ENCODE measurements at places on chromosomes 5 and 9.

DNA sequence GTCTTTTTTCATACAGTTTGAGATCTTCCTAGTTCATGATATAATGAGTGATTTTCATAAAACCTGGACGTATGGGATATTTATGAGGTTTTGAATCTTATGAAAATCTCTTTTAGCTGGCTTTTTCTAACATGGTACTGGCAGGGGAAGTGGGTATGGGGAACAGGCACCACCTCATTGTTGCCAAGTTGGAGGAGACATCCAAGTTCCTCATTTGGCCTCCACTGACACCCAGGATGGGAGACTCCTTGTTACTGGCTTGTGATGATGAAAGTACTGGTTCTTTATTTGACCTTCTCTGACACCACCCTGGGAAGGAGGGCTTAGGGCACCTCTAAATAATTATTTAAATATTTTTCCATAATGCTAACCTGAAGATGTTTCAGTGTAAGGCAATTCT, 4.0 kb upstream of the TNPO1 start:
- no peak for DNase-seq

DNA sequence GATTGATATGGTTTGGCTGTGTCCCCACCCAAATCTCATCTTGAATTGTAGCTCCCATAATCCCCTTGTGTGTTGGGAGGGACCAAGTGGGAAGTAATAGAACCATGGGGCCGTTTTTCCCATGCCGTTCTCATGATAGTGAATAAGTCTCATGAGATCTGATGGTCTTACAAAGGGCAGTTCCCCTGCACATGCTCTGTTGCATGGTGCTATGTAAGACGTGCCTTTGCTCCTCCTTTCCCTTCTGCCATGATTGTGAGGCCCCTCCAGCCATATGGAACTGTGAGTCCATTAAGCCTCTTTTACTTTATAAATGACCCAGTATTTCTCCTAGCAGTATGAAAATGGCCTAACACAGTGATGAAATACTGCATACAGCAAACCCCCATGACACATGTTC, 84.8 kb upstream of the SELENOP start:
- no peak for DNase-seq

DNA sequence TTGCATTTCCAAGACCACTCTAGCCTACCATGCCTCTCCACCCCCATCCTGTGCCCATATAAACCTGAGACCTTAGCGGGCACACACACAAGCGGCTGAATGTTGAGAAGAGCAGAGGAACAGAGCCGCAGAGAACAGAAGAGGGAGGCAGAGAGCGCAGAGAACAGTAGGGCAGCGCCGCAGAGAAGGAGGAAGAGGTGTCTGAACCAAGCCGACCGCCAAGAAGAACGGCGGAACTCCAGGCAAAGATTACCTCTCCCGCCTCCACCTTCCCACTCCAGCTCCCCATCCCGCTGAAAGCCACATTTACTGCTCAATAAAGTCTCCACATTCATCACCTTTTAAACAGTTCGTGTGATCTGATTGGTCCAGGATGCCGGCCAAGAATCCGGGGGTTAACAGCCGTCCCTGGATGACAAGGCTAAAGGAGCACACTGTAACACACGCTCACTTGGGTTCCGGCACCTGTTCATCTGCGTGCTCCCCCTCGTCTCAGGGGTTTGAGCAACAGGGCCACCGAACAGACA, 33.2 kb downstream of the GRIN3A start:
- DNase-seq: no peak

- DNase-seq: no peak
Measured at GRCh38 chr9:85514256-85514655, 227.5 kb downstream of the AGTPBP1 start.

DNA sequence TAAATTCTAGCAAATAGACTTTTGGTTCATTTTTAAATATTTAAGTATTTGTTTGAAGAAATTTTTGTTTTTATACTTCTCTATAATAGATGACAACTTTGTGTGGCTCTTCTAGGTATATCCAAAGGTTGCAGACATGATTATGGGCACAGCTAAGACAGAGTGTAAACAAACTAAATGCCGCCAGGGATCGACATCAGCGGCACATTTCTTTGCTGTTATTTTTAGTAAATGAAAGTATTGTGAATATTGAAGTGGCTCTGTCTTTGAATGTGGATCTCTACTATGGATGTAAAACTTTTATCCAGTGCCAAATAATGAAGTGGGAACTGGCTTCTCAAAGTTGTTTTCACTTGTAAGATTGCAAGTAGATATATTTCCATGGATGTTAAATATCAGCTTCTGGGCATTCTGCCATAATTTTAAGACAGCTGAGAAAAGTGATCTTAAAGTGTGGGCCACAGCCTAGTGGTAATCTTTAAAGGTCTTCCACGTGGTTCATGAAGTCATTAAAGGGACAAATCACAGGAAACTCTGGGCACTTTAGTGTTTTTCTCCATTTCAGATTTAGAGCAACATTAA, 589.9 kb downstream of the ZNF608 start:
- DNase-seq: no peak

DNA sequence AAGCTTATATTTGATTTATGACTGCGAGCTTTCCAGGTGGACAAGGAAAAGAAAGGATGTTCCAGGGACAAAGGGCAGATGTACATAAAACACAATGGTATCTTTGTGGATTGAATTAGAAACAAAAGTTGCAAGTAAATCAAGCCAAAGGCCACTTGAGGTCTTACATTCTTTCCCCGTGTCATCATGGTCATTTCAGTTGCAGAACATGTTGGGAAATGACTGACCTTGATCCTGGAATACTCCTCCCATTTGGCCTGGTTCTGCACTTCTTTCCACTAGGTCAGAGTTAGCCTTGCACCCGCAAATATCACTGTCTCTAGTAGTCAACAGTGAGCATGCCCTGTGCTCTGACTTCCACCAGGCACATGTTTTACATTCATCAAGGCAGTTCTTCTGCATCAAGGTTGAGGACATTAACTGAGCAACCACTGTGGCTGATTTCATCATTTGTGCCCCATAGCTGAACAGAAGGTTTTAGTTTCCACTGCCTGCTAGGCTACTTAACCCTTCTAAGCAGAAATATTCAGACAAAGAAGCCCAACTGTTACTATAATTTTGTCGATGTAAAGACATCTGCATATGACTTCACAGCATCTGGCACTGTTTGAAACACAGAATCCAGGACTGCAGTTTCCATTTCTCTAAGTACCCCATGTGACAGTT, 1161.7 kb upstream of the DMAC1 start:
- DNase-seq: no peak

DNA sequence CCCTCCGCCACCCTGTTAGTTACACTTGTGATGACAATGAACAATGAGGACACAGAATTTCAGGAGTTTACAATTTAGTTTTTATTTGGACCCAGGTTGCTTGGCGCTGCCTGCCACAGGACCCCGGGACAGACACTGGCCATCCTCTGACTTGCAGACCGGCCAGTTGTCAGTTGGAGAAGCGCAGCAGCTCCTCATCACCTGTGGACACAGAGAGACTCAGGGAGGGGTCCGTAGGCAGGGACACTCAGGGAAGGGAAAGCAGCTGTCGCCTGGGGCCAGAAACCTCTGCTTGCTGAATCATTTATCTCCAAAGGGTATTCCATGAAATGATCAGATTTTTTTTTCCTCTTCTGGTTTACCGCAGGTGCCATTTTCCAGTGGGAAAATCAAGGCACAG, 18.0 kb downstream of the AMBP start:
- no peak for DNase-seq

DNA sequence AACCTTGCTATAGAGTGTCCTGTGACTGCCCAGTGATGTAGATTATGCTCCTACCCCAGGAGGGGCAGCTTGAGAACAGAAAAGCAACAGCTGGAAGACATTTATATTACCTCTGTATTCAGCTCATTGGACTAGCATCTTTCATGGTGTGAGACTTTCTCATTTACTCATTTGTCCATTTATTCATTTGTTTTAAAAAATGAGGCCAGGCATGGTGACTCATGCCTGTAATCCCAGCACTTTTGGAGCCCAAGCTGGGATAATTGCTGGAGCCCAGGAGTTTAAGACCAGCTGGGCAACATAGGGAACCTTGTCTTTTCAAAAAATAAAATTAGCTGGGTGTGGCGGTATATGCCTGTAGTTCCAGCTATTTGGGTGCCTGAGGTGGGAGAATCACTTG, 130.0 kb upstream of the LHFPL2 start:
- DNase-seq: no peak

DNA sequence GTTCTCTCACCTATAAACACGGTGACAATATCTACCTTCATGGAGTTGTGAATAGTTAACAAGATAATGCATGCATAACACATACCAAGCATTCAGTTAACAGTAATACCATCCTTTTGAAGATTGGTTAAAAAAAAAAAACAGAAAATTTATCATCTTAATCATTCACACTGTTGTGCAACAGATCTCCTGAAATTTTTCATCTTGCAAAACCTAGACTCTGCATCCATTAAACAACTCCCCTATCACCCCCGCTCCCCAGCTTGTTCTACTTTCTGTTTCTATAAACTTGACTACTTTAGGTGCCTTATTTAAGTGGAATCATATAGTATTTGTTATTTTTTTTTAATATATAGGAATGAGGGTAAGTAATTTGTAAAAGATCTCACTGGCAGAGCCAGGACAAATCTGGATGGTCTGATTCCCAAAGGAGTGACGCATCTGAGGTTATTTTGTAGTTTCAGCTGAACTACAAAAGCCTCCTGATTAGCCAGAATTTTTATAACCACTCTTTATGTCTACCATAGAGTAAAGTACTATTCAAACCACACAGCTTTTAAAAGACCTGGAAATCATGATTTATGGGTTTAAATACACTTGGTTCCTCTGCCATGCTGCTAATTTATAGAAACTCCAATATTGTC, 93.0 kb downstream of the FANCC start:
- DNase-seq: no peak

GRCh38 chr5:96388176-96388575, 44.9 kb downstream of the PCSK1 start:
- DNase-seq: no peak

DNA sequence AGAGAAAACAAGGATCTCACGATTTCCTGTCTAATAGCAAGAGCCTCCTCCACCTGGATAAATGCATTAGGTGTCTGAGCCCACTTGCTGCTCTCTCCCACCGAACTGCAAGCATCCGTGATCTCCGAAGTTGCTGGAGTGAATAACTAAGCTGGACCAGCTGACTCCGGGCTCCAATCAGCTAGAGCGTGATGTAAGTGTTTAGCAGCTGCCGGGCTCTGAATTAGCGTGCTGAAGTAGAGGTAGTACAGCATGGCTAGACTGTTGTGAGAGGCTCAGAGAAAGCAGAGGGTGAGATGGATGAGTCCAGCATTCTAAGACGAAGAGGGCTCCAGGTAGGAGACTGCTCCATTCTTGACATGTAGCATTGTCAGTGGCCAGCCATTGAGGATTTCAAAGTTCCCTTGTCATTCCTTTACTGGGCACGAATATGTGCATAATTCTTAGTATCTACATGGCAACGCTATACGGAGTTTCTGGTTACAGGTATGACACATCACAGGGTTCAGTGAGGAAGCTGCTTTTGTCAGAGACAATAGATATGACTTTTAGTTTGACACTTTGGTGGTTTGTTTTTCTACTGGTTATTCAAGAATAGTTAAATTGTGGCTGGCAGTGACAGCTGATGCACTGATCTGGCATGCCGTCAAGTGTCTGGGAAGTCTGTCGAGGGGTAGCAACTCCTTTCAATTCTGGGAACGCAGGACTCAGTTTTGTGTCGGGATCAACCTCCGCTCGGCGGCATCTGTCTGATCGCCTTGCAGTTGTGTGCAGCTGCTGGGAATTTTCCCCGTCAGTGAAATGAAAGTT, 232.6 kb downstream of the MAST4 start:
- no peak for DNase-seq

DNA sequence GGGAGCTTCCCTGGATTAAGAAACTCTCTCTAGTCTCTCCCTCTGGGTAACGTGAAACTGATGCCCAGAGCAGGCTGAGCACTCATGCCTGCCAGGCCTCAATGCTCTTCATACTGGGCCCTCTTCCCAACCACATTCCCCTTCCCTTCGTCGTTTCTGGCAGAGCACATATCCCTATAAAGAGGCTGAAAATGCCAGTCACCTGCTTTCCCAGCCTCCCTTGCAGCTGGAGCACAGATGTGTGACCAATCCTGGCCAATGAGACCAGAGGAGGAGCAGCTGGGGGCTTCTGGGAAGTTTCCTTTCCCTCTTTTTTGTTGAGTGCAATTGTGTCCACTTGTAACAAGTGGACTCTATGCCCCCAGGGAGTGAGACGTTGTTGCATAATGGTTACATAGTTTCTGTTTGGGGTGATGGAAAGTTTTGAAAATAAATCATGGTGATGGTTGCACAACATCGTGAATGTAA, 30.2 kb upstream of the SMIM23 start:
- no peak for DNase-seq

DNA sequence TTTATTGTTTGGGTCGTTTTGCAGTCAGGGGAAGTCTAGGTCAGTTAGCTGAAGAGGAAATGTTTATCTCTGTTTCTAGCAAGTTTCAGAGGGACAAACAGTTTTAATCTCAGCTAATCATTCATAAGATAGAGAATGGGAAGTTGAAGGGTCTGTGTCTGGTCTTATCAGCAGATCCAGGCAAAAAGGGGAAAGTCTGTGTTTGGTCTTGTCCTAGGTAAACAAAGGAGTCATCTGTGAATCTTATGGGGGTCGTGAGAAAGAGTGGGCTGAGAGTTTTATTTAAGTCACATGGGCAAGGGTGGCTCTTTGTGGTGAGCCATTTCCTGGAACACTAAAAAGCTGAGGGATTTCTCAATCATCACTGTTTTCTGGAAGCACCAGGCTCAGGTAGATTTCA, 5.6 kb upstream of the SNCAIP start:
- DNase-seq: no peak

DNA sequence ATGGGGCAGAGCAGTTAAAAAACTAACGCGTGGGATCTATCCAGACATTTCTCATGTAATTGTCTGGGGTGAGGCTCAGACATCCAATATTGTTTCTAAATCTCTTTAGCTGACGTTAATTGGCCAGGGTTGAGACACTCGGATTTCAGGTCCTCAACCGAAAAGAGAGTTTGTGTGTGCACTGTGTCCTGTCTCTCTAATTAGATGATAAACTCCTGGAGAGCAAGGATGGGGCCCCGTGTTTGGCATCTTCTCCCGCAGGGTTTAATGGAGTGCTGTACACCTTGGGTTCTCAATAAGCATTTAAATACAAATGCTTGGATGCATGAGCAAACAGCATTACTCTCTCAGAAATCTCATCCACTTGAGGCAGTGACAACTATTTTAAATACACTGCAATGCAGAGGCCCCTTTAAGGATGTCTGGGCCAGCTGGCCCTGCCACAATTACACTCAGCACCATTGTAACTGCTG, 139.6 kb downstream of the MTX3 start:
- DNase-seq: no peak

GRCh38 chr5:141508798-141509611, 20.1 kb downstream of the PCDHGC5 start:
- DNase-seq: no peak

- no peak for DNase-seq
Measured at GRCh38 chr5:106875591-106876297, 795.0 kb downstream of the EFNA5 start.

- DNase-seq: no peak
Measured at GRCh38 chr5:141877356-141878185, 639 bp downstream of the PCDH1 start.

DNA sequence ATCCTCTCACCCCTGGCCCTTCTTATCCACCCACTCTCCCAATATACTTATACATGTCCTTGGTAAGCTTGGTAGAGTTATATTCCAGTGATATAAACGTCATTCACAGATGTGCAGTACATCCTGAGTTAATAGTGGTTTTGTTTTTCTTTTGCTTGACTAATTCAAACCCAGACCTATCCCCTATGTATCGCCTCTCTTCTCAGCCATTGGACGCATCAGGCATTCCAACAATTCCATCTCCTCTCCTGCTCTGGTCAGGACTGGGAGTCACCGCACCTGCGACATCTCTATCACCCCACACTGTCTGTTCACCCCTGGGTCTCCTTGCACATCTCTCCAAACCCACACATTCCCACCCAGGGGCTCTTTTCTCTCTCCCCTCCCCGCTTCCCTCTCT, 21.9 kb upstream of the IRX2 start:
- DNase-seq: no peak

Data from chondrocyte (in vitro differentiated cells).